Smooth muscle cell of the brain vasculature (primary cell): ENCODE measurements at places on chromosomes 12 and 14.

GRCh38 chr12:106865683-106866082 is 90.0 kb upstream of the TMEM263 start:
- no peak for DNase-seq

DNA sequence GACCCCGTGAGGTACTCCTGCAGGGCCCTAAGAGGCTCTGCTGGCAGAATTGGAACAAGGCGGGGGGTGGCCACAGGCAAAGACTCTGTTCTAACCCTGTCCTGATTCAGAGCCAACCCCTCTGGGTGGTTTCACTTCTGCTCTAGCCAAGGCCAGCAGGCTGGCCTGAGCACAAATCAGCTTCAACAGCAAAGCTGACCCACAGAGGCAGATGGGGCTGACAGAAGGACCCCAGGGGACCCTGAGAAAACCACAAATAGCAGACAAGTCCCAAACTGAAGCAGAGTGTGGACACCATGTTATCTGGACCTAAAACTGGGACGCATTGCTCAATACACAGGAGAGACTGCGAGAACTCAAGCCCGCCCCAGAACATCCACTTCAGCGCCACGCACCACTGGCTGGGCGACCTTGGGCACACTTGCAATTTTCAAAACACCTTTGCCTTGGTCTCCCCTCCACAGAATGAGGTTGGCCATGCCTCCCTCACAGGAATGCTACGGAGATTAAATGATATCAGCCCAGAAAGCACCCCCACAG is 76.4 kb upstream of the DICER1 start:
- no peak for DNase-seq

DNA sequence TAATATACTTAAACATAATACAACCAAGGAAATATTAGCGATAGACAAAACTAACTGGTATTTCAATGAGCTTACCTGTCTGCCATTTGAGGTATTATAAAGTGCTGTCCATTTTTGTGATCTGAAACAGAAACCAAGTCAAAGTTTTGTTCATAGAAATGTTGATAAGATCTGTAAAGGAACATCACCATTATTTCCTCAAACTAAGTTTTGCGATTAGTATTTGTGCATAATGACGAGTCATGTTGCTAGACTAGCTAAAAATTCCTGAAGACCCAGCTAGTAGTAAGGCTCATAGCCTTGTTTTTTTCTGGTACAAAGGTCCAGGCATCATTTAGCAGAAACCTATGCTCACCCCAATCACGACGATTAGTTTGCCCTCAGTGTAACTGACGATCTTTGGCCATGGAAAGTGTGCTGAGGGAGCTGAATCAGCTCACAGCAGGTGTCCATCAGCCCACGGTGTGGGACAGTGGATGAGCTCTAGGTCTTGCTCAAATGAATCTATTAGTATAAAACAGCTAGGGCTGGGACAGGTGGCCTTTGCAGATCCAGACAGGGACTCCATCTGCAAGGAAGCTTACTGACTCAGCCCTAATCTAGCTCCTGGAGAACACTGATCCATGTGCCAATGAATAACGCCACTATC is 28.7 kb downstream of the GIT2 start:
- DNase-seq: no peak

GRCh38 chr14:67719866-67720265 is 18.2 kb downstream of the RDH12 start:
- no peak for DNase-seq

DNA sequence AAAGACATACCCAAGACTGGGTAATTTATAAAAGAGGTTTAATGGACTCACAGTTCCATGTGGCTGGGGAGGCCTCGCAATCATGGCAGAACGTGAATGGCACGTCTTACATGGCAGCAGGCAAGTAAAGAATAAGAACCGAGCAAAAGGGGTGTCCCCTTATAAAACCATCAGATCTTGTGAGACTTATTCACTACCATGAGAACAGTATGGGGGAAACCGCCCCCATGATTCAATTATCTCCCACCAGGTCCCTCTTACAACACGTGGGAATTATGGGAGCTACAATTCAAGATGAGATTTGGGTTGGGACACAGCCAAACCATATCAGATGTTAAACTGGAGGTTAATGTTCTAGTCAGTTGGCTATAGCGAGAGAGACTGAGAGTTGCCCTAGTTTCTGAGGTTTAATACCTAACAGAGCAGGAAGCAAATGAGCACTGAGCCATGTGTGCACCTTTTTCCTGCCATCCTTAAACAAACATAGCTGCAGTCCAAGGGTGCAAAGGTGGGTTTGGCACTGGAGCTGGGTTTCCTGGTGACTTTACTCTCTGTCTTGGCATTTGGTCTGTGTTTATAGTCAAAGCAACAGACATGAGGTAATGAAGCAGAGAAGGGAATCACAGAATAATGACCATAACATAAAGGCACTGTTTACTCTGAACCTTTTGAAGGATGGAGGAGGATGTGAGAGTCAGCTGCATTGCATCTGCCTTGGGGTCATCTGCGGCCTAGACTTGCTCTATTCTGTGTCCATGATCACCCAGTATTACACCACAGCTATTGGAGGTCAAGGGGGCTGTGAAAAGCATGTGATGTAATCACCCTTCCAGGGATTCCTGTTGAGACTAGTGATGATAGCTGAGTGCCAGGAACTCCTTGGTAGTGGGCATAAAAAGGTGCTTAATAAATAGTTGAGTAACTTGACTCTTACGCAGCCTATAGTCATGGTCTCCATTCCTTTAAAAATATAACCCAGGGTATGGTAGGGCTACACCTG is 83.6 kb upstream of the USP44 start:
- no peak for DNase-seq

DNA sequence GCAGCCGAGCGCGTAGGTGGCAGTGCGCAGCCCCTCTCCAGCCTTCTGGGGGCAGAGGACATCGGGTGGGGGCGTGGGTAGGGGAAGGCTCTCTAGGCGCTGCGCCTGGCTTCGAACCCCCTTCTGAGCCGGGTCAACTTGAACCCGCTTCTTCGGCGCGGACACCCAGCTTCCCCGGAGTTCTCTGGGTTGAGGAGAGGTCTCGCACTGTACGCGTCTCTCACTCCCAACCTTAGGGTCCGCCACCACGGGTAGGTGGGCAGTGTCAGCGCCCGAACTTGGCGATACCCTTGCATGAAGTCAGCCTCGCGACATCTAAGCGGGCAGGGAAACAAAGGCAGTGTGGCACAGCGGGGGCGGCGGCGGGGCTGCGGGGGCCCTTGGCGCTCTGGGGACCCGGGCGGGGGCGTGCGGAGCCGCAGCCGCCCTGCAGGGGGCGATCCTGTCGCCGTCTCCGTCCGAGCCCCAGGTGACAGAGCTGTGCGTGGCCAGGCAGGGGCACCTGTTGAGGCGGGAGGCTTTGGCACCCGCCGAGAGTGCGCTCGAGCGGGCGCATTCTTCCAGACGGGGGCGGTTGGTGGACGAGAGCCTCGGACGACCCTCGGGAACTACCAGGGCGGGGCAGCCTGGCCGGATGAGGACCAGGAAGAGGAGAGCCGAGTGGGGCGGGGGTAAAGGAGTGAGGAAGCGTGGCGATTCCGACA is 1.1 kb downstream of the GALNT16 start:
- DNase-seq: no peak

GRCh38 chr14:30855345-30856037 is 18.9 kb upstream of the COCH start:
- DNase-seq: no peak

- DNase-seq: no peak
Measured at GRCh38 chr14:94907626-94908261, 137.8 kb upstream of the GSC start.

GRCh38 chr14:101250948-101251811 is 310.1 kb upstream of the DIO3 start:
- no peak for DNase-seq

DNA sequence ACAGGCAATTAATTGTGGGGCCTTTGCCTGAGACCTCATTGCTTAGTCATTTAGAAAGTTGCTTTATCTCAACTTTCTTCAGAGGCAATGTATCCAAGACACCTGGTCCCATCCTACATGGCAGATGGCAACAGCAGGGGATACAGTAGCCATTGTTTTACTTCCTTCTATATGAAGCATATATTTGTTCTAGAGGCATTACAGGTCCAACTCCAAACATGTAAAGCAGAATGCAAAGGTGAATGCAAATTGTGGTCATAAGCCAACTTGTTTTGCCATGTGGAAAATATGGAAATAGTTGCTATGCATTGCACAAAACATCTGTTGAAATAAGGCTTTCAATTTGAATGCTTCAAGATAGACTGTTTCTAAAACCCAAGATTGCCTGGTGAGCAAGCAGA is 109.8 kb upstream of the BCAT1 start:
- DNase-seq: no peak

GRCh38 chr14:69768873-69769272 is 1.9 kb downstream of the SRSF5 start:
- DNase-seq: no peak

- DNase-seq: no peak
Measured at GRCh38 chr12:56601503-56601902, 28.6 kb downstream of the BAZ2A start.

DNA sequence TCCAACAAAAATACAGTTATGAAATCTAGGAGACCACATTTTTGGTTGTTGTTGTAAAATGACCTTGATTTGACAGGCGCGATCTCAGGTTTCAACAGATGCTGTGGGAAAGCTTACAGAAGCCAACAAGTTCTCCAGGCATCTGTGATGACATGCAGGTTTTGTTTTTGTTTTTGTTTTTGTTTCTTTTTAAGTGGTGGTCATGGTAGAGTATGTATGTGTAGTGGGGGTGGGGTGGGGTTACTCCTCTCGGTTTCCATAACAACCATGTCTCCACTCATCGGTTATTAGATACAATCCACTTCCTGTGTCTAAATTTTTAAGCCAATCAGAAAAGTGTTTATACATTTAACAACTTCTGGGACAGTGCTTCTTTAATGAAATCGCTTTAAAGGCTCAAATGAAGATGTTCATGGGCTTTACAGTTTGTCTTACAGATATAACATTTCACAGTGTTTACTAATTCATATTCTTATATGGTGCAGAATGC is 199.9 kb upstream of the FOXN3 start:
- no peak for DNase-seq

DNA sequence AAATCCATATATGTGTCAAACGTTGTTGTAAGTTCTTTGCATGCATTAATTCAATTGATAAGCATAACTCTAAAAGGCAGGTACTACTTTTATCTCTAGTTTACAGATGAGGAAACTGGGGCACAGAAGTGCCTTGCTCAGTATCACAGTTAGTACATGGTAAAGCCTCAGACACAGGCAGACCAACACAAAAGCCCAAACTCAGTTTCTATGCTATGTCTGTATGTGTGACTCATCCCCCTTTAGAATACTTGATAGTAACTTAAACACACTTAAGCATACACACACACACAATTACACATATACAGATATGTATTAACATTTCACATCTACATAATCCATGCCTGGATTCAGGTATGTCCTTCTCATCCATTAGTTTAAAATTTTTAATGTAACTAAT is 88.0 kb downstream of the EPS8 start:
- DNase-seq: no peak

DNA sequence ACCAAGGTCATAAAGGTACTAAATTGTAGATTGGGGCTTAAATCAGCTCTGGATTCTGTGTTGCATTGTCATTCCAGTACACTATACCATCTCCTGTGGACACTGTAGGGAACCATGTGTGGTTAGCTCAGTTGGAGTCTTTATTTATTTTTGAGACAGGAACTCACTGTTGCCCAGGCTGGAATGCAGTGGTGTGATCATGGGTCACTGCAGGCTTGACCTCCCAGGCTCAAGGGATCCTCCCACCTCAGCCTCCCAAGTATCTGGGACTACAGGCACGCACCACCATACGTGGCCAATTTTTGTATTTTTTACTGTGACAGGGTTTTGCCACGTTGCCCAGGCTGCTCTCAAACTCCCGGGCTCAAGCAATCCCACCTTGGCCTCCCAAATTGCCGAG is 6.7 kb downstream of the PAPOLA start:
- no peak for DNase-seq

GRCh38 chr14:58769771-58770170 is 132.0 kb downstream of the DACT1 start:
- no peak for DNase-seq

GRCh38 chr14:69313176-69313575 is 53.2 kb downstream of the GALNT16 start:
- no peak for DNase-seq

DNA sequence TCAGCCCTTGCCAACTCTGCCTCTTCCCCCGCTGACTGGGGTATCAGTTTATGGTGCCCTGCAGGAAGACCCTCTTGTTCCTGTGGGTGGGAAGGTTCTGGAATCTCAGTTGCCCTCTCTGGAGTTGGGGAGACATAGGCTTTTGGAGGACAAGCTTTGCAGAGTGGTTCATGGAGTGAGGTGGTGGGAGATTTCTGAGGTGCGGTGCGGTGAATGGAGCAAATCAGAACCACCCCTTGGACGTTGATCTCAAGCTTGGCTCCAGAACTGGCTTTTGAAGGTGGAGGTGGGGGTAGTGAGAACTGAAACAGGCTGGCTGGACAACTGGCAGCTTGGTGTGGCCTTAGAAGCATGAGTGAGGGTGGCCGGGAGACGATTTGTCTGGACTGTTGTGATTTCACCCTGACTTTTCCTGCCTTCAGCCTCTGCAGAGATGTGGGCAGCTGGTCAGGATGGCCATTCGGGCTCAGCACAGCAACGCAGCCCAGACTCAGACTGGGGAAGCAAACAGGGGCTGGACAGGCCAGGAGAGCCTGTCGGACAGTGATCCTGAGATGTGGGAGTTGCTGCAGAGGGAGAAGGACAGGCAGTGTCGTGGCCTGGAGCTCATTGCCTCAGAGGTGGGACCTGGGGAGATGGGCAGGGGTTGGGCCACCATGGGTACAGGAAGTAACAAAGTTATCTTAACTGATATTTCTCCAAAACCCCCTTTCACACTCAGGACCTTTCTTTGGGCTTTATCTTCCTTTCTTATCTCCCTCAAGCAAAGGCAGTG is 1.1 kb downstream of the SHMT2 start:
- DNase-seq: no peak

- no peak for DNase-seq
Measured at GRCh38 chr14:103727313-103727980, 11.8 kb downstream of the ZFYVE21 start.
